ENCODE measurements at places on chromosomes 11 and 22. TPM values are rescaled to one million over a fixed set of nuclear protein-coding genes. Genes with fewer than 3 reads are reported as not detected.

KRTAP5-6 gene
- not detected for total RNA-seq

PPARA gene
- 1.4 TPM for total RNA-seq

ELF5 gene
- total RNA-seq: not detected

CDCA5 gene
- total RNA-seq: 72.8 TPM

CWC15 gene
- total RNA-seq: 30.6 TPM

KRTAP5-11 gene
- total RNA-seq: not detected

DDX6 gene
- 21.6 TPM for total RNA-seq

PRG3 gene
- not detected for total RNA-seq

FXYD6 gene
- total RNA-seq: 0.21 TPM

GGA1 gene
- total RNA-seq: 17.3 TPM

CACNA1I gene
- total RNA-seq: 0.02 TPM

B4GAT1 gene
- 18.2 TPM for total RNA-seq

SSTR3 gene
- not detected for total RNA-seq

GP1BB gene
- 1.6 TPM for total RNA-seq

ZMAT5 gene
- 19.2 TPM for total RNA-seq

CPT1B gene
- 16.1 TPM for total RNA-seq

PRODH gene
- total RNA-seq: 0.51 TPM

CHST1 gene
- total RNA-seq: 1.7 TPM

IL17REL gene
- total RNA-seq: not detected

ZNF214 gene
- total RNA-seq: 0.76 TPM

SAA2 gene
- total RNA-seq: not detected

CNGA4 gene
- total RNA-seq: 0.03 TPM

SPTBN2 gene
- 11.7 TPM for total RNA-seq

ACAD8 gene
- 9.2 TPM for total RNA-seq

GGTLC2 gene
- not detected for total RNA-seq
